ENCODE measurements at places on chromosomes 16 and 17. TPM values are rescaled to one million over a fixed set of nuclear protein-coding genes. Genes with fewer than 3 reads are reported as not detected.

Gene SLC22A31
- total RNA-seq, result not detected

Gene PDE6G
- total RNA-seq, result not detected

Gene DNAAF1
- total RNA-seq, result not detected

Gene TRPV3
- total RNA-seq, result 1.1 TPM

Gene SLC5A2
- not detected for total RNA-seq

Gene ANKRD40CL
- not detected for total RNA-seq

Gene TBC1D3I
- total RNA-seq, result not detected

Gene DNAH17
- not detected for total RNA-seq

Gene NPIPA2
- total RNA-seq, result 0.73 TPM

Gene ATP2A1
- 0.20 TPM for total RNA-seq

Gene MYADML2
- total RNA-seq, result not detected

Gene TBC1D3K
- total RNA-seq, result not detected

Gene HYDIN
- under 0.01 TPM for total RNA-seq

Gene PYY
- not detected for total RNA-seq

Gene NECAB2
- not detected for total RNA-seq

Gene UTS2R
- total RNA-seq, result not detected

Gene ITGAX
- total RNA-seq, result 1.8 TPM

Gene KRT32
- not detected for total RNA-seq

Gene KRTAP3-1
- total RNA-seq, result not detected

Gene QPRT
- total RNA-seq, result 18.7 TPM

Gene CYBA
- total RNA-seq, result 31.6 TPM

Gene CHRNE
- total RNA-seq, result 0.37 TPM

Gene GOSR1
- 18.7 TPM for total RNA-seq

Gene EMC6
- total RNA-seq, result 20.6 TPM

Gene ITGAL
- not detected for total RNA-seq

Gene RNU2-1
- total RNA-seq, result not detected

Gene C17orf50
- total RNA-seq, result not detected

Gene EPOP
- total RNA-seq, result 2.6 TPM

Gene CA5A
- not detected for total RNA-seq

Gene BRIP1
- 12.7 TPM for total RNA-seq

Gene ITGB3
- total RNA-seq, result 104 TPM
